ENCODE measurements at places on chromosomes 13 and 19.

- DNase-seq = no peak
Observed at GRCh38 chr13:50842251-50842989, 1.1 kb downstream of the DLEU7 start.

- no peak for DNase-seq
Observed at GRCh38 chr13:102401265-102401664, 583 bp downstream of the FGF14 start.

GRCh38 chr13:107993239-107993949, 221.9 kb downstream of the LIG4 start:
- no peak for DNase-seq

- no peak for DNase-seq
Observed at GRCh38 chr19:58584498-58585441, 11.6 kb upstream of the MZF1 start.

DNA sequence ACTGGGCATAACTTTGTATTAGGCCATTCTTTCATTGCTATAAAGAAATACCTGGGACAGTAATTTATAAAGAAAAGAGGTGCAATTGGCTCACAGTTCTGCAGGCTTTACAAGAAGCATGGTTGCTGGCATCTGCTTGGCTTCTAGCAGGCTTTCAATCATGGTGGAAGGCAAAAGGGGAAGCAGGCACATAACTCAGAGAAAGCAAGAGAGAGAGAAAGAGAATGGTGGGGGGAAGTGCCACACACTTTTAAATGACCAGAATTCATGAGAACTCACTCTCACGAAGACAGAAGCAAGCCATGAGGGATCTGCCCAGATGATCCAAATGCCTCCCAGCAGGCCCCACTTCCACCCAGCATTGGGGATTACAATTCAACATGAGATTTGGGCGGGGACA, 179.7 kb downstream of the SPRY2 start:
- DNase-seq = no peak

DNA sequence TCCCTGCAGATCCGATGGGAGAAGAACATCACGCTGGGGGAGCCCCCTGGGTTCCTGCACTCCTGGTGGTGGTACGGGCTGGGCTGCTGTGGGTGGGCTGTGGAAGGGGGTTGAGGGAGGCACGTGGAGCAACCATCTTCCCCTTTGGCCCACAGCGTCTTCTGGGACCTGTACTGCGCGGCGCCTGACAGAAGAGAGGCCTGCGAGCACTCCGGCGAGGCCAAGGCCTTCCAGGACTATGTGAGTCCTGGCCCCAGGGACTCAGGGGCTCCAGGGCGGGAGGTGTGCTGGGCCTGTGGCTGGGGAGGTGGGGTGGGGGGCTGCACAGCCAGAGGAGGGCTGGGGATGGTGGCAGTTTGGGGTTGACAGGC, 8.5 kb downstream of the SSBP4 start:
- DNase-seq = no peak

DNA sequence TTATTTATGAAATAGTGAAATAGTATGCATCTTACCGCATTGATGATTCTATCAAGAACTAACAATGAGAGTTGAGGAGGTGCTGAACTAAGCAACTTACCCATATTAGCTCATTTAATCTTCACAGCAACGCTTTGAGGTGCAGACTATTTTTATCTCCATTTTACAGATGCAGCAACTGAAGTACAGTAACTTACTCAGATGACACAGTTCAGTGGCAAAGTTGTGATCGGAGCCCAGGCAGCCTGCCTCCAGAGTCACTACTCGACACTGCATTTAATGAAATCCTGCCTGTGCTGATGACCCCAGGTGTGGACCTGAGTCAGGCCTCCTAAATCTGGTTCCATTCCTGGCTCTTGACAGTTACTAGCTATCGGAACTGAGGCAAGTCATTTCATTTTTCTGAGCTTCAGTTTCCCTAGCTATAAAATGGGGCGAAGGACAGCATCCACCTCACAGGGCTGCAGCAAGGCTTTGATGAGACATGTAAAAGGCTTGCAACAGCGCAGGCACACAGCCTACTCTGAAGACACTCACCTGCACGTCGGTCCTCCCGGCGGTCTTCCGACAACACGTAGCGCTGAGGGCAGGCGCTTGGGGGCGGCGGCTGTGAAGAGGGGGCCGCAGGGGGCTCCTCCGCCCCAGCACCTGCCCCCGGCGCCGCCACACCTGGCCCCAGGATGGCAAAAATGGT, 1.5 kb downstream of the MYPOP start:
- no peak for DNase-seq

DNA sequence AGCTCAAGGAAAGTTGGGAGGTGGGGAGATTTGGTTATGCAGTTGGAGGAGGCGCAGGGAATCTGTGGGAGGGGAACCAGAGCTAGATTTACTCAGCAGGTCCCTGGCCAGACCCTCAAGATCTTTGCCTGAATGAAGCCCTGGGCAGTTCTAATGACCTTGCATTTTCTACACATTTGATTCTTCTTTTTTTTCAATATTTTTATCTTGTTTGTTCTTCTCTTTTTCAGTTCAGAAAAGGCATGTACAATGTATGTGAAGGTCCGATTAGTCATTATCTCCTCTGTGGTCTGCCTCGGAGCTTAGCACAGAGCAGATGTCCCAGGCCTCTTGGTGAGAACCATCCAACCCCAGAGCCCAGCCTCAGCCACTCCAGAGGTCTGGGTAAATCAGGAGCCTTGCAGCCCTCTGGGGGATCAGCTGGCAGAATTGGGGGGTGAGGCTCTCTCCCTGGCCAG, 24.2 kb downstream of the SERP2 start:
- DNase-seq = no peak

GRCh38 chr19:11370744-11371143, 3.7 kb upstream of the SWSAP1 start:
- DNase-seq = no peak

DNA sequence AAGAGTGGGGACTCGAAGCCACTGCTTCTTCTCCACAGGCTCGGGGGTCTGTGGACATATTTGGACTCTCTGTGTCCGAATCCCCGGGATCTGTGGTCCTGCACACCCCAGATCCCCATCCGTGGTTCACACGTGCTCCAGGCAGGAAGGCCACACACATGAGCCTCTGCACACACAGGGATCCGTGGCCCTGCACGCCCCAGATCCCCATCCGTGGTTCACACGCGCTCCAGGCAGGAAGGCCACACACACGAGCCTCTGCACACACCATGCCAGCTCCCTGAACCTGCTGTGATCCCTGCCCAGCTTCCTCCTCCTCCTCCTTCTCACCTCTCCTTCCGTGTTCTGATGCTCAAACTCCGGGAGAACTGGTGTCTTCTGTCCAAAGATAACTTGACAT, 3.1 kb downstream of the TEX29 start:
- DNase-seq = no peak

DNA sequence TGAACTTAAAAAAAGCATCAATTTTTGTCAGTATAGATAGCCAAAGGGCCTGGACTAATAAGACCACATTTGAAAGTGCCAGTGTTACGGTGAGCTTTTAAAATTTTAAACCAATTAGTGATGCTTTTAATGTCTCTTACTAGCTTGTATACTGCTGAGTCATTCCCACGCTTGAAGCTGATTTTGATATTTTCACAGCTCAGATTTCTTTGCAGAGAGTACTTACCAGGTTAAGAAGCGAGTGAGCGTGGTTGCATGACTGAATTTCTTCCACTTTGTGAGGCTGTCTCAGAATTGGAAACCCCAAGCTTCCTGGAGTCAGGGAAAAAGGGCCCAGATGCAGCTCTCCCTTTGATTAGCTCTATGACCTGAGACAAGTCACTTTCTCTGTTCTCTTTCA, 74.5 kb upstream of the NBEA start:
- DNase-seq = no peak

DNA sequence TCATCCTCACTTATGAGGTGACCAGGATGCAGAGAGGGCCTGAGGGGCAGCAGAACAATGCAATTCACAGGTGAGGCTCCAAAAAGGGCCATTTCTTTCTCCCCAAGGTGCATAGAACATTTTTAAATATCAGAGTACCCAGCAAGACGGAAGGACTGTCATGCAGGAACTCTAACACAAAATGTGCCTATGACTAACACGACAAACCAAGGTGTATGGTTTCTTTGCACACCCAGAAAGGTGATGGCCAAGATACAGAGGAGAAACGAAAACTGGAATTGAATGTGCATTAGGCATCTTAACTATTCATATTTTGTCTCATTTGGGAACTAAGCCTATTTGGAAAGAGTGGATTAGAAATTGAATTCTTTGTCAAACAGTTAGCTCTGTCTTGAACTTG, 29.9 kb downstream of the SHISA2 start:
- DNase-seq = no peak

DNA sequence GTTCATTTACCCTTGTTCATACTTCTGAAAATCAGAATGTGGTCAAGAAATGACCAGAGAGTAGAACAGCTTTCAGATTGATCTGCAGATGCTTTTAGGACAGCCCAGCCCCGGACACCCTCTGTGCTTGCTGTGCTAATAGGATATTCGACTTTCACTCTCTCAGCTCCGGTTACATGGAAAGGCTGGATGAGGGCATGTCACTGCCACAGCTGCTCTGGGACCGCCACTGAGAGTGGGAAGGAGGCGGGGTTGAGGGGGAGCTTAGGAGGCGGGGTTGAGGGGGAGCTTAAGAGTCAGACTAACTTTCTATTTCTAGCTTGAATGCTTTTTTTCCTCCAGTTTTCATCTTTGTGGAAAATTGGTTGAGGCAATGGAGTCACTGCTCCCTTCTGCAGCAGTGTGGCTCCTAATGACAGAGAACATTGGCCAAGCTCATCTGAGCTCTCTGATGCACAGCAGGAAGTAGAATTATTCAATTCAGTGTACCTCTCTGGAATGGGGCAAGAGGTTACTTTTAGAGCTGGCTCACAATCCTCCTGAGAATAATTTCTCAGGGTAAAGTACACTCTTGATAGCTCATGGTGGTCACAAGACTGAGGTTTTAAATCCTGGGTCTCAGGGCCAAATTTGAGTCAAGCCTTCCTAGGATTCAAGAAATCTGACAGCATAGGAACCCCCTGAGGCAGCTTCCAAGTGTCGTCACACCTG, 74.6 kb upstream of the NPAS1 start:
- DNase-seq = no peak

DNA sequence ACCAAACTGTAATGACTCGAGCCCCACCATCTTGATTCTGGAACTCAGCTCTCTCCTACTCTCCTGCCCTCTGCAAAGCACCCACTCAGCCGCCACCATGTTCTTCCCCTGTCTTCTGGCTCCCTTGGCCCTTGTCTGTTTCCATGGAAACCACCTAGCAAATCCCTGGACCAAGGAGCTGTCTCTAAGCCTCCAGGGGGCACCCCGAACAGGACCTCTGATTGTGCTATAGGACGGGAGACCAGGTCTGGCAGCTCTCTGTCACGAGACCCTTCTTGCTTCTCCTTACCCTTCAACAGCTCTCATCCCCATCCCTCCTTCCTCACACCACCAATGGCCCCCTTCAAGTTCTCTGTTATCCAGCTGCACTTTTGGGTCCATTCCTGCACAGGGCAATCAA, 277.7 kb upstream of the ZNF507 start:
- DNase-seq = no peak

GRCh38 chr13:28129911-28130693, 8.2 kb upstream of the PAN3 start:
- DNase-seq = no peak

GRCh38 chr19:6070207-6070681, 40.1 kb downstream of the RFX2 start:
- no peak for DNase-seq

GRCh38 chr13:48429886-48430285, 17.0 kb upstream of the LPAR6 start:
- DNase-seq = no peak

DNA sequence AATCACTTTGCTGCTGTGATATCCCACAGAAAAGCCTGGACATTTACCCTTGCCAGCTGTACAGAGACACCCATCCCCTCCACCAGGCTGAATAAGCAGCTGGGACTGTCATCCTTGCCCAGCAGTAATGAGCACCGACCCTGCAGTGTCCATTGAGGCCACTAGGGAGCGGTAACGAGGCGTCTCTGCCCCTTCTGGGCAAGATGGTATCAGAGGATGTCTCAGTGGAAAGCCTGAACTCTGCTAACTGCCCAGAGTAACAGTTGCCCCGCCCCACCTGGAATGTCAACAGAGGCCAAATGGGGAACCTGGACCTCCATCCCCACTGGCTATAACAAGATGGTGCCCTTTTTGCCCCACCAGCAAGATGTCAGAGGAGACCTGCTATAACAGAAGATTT, 22.8 kb upstream of the CEACAM20 start:
- no peak for DNase-seq

DNA sequence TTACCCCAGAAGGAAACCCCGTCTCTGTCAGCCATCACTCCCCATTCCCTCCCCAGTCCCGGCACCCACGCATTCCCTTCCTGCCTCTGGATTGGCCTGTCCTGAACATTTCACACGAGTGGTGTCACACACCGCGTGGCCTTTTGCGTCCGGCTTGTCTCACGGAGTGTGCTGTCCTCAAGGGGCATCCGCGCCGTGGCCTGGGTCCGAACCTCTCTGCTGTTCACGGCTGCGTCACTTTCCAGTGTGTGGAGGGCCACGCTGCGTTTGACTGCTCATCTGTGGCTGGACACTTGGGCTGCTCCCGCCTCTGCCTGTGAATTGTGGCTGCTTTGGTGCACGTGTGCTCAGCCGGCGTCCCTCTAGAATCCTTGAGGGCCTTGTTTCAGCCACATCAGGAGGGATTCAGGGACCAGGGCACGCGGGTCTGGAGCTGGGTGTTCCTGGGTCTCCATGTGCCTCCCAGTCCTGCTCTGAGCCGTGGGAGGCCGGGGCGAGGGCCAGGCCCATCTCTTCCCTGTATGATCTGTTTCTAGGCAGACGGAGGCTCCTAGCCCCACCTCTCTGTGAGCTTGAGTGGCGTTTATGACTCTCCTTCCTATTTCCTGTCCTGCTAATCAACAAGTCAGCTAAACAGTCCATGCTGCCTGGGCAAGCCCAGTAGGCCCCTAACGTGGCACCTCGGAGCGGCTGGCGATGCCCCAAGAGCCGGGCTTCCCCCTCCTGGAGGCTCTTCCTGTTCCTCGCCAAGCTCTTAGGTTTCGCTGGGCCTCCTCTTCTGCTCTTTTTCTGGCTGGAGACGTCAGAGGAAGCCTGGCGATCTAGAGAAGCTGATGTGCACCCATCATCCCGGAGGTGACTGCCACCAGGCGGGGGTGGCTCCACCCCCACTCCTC, 8.1 kb downstream of the STK11 start:
- DNase-seq = no peak

- no peak for DNase-seq
Observed at GRCh38 chr13:51327961-51328360, 11.5 kb upstream of the SERPINE3 start.

GRCh38 chr19:2888731-2889224, 11.9 kb upstream of the ZNF57 start:
- no peak for DNase-seq

DNA sequence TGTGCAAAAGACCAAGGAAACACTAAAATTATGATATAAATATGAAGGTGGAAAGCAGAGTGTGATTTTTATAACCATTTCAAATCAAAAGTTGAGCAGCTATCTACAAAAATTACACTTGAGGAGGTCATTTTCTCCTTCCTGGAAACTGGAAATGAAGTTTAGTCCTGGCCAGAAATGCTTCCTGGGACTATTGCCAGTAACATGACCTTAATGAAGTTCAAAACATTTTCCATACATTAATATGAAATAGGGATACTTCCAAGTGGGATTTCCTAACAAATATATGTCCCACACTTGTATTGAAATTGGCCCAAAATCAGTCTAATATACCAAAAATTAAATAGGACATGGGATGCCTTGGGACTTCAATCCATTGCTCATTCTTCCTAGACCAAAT, 1556.8 kb upstream of the MIR17HG start:
- DNase-seq = no peak

All from NCI-H1105 (cell line).